ENCODE measurements at places on chromosomes 6 and 20.

DNA sequence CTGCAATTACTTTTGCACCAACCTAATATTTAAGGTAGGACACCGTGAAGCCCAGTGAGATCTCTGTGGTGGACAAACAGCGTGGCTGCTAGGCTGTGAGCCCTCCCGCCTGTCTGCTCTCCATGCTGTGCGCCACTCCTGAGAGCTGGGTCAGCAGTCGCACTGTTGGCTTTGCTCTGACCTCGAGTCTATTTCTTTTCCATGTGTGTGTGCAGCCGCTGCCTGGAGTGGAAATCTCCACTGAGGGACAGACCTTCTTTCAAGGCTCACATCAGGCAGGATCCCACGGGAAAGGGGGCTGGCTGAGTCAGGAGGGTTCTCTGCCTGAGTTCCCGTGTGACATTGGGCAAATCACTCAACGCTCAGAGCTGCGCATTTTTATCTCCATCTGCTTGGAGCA is 27.1 kb downstream of the RIPOR3 start:
- no peak for DNase-seq

- no peak for DNase-seq
These were observed 210.7 kb downstream of the BCAS1 start for GRCh38 chr20:53859684-53860083.

DNA sequence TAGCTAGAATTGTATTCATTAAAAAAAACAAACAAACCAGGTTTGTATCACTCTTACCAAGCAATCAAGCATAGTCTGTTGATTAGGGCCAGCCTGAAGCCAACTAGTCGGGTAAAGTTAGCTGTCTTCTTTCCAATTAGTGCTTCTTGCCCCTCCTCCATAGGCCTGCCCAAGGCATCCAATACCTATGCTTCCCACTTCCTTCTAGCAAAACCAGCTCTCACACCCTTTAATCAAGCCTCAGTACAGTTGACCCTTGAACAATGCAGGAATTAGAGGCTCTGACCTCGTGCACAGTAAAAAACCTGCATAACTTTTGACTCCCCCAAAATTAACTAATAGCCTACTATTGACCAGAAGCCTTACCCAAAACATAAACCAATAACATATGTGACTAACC is 119.1 kb upstream of the DTNBP1 start:
- DNase-seq: no peak

- peak; percentile 98 for DNase-seq
These were observed 8.7 kb upstream of the AP5S1 start for GRCh38 chr20:3811467-3812258.

DNA sequence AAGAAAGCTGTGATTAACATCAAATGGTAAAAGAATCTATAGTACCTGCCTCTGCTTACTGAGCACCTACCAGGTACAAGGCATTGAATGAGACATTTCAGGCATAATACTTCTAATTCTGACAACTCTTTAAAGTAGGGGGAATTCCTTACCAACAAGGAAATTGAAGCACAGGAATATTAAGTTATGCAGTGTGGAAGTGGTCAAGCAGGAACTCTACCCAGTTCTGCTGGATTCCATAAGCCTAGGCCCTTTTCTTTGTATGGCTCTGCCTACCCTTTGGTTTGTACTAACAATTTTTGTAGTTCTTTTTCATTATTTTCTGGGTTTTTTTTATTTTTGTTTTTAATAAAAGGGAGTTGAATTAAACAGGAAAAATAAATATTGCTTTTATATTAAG is 114.5 kb downstream of the MAP3K5 start:
- no peak for DNase-seq
